Activated CD8-positive, alpha-beta T cell treated with anti-CD3 and anti-CD28 coated beads, Interleukin-2, amount 10 ng/mL, durations not matched to agents 7 days and 5 days (primary cell): ENCODE measurements at places on chromosomes 12 and 14.

- no peaks in the 10 kb centered on the region for H3K27me3 ChIP-seq
- no peak for DNase-seq
- H3K4me1 ChIP-seq, result no peaks in the 10 kb centered on the region
- no peaks in the 10 kb centered on the region for H3K36me3 ChIP-seq
- no peak overlapping the region for H3K4me3 ChIP-seq
These were observed 90.7 kb upstream of the ATP2B1 start for GRCh38 chr12:89799316-89799715.

DNA sequence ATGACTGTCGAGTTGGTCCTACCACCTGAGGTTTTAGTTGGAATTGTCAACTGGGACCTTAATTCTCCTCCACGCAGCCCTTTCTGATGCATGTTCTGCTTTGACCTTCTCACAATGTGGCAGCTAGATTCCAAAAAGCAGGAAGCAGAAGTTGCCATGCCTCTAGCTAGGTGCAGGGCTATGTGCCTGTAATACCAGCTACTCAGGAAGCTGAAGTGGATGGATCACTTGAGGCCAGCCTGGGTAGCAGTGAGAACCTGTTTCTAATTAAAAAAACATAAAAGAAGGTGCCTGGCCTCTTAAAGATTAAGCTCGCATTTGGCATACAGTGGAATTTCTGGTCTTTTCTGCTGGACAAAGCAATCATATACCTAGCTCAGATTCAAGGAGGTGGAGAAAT is 77.1 kb downstream of the FGD4 start:
- H3K27me3 ChIP-seq, result peaks cover 10% of the 10 kb centered on the region
- no peak overlapping the region for H3K27ac ChIP-seq
- H3K36me3 ChIP-seq, result no peaks in the 10 kb centered on the region
- H3K4me3 ChIP-seq, result no peak overlapping the region
- H3K4me1 ChIP-seq, result peaks cover 4% of the 10 kb centered on the region

DNA sequence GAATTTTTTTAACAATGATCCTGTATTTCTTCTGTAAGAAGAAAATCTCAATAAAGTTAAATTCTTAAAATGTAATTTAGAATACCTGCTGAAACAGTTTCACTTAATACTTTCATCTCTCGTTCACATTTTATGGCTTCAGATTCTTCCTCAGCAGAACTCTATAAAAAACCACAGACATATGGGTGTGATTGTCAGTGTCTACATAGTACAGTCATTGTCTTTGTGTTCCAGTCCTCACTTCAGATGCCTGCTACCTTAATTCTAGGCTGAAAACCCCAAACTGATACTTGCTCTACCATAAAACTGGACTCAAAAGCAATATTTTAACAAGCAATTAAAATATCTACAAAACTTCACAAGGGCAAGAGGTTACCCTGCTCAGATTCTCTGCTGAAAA is 71.8 kb downstream of the DNAI7 start:
- peaks cover 3% of the 10 kb centered on the region for H3K4me1 ChIP-seq
- no peaks in the 10 kb centered on the region for H3K36me3 ChIP-seq
- no peak overlapping the region for H3K4me3 ChIP-seq
- DNase-seq, result no peak
- no peaks in the 10 kb centered on the region for H3K27me3 ChIP-seq

- peak within 1 kb of the TSS; percentile 90 for H3K27ac ChIP-seq
- peaks cover 22% of the 10 kb centered on the region for H3K27me3 ChIP-seq
- DNase-seq, result peak; percentile 77
These were observed at the start of gene RIMKLB for GRCh38 chr12:8697476-8698131. Gene RIMKLB (plus strand): TSS chr12:8697991. CDS start chr12:8713867, 15,876 bp downstream.

DNA sequence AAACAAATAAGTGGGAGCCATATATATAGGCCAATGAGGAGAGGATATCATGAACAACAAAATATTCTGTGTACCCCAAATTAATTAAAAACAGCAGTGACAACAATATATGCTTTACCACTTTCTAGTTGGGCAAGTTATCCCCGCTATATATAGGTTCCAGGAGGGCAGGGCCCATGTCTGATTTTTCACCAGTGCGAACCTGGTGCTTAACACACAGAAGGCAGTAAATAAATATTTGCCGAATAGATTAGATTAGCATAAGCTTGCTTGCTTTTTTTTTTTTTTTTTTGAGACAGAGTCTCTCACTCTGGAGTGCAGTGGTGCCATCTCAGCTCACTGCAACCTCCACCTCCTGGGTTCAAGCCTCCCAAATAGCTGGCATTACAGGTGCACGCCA is 3.4 kb upstream of the MIP start:
- no peak overlapping the region for H3K27ac ChIP-seq
- H3K4me1 ChIP-seq, result no peaks in the 10 kb centered on the region

- no peaks in the 10 kb centered on the region for H3K36me3 ChIP-seq
- H3K4me1 ChIP-seq, result no peaks in the 10 kb centered on the region
- no peak overlapping the region for H3K27ac ChIP-seq
These were observed 185.6 kb downstream of the EPS8 start for GRCh38 chr12:15603474-15604085.

- no peaks in the 10 kb centered on the region for H3K27me3 ChIP-seq
- no peak overlapping the region for H3K4me3 ChIP-seq
- DNase-seq, result no peak
- H3K27ac ChIP-seq, result no peak overlapping the region
These were observed 5.0 kb downstream of the IGF1 start for GRCh38 chr12:102475355-102475754.

- no peak for DNase-seq
- H3K27ac ChIP-seq, result peak overlapping the region; percentile 44
- no peaks in the 10 kb centered on the region for H3K27me3 ChIP-seq
- H3K4me1 ChIP-seq, result peaks cover 7% of the 10 kb centered on the region
These were observed 321.5 kb downstream of the PCNX1 start for GRCh38 chr14:71228711-71229110.
